ENCODE measurements at places on chromosomes 7 and 10.

- no peak for DNase-seq
These were observed 103.7 kb downstream of the PAXIP1 start for GRCh38 chr7:154898973-154899855.

DNA sequence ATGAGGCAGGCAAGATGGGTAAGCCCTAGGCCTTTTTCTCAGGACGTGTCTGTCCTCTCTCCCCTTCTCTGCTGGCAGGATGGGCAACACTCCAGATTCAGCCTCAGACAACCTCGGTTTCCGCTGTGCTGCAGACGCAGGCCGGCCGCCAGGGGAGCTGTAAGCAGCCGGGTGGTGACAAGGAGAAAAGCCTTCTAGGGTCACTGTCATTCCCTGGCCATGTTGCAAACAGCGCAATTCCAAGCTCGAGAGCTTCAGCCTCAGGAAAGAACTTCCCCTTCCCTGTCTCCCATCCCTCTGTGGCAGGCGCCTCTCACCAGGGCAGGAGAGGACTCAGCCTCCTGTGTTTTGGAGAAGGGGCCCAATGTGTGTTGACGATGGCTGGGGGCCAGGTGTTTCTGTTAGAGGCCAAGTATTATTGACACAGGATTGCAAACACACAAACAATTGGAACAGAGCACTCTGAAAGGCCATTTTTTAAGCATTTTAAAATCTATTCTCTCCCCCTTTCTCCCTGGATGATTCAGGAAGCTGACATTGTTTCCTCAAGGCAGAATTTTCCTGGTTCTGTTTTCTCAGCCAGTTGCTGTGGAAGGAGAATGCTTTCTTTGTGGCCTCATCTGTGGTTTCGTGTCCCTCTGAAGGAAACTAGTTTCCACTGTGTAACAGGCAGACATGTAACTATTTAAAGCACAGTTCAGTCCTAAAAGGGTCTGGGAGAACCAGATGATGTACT is 13.1 kb downstream of the PHKG1 start:
- DNase-seq, result no peak

DNA sequence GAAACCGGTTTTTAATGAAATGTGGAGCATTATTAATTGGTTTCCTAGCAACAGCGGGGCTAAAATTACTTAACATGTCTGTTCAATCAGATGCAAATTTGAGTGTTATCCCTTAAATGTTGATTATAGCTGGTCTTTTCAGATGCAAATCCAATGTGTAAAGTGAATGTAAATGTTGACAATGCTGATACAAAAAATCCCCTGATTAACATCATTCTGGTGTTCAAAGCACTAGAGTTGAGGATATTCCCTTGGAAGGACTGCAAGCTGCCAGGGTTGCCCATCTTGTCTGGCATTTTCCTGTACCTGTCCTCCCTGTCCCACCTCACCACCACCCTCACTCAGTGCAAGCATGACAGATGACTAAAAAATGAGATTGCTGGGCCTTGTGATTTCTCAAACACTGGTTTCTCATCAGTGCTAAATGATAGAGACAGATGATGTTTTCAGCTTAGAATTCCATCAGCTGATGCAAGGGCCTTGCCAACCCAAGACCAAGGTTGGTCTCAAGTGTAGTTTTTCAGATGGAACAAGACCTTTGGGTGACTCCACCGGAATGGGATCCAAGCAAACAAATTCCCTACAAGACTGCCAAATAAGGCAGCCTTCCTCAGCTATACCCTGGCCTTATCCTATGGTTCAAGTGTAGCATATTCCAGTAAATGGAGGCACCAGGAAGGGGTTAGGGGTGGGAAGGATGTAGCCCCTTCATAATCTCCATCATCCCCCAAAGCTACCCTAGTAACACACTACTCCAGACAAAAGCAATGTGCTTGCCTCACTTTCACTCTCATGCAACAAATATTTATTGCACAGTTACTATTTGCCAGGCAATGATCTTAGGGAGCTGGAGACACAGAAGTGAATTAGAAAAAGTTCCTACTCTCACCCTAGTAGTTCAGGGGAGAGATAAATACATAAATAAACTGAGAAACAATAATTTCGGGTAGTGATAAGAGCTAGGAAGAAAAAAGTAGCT is 54.9 kb downstream of the JAZF1 start:
- no peak for DNase-seq

GRCh38 chr7:28354601-28355402 is 57.5 kb upstream of the CREB5 start:
- DNase-seq, result no peak

DNA sequence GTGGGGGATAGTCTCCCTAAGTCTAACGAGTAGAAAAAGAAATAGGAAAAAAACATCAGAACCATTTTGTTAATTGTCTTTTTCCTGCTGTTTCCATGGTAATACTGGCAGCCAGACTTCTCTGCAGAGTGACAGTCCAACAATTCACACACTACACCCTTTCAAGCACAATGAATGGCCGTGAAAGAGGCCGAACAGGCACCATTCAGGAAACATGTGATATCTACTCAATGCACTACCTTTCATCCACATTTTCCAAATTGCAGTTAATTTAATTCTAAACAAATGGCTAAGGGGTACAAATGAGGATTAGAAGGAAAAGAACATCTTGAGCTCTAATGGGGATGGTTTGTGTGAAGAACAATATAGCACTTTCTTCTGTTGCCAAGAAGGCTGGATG is 358.5 kb upstream of the ANKRD30A start:
- no peak for DNase-seq

DNA sequence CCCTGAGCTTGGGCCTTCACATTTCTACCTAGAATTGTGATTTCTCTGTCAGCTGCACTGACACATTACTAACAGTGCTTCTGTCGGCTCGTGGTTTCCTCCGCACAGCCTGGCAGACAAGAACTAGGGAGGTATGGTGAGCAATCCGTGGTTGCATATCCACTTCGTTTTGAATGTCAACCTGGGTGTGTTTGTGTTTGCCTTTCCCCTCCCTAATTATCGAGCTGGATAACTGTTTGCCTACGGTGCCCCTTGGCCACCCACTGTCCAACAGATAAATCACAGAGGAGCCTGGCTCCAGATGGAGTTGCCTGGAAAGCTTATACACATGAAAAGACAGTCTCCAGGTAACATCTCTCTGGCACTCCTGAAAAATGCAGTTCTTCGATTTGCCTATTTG is 228.8 kb downstream of the TRIL start:
- DNase-seq, result no peak

Data from progenitor cell of endocrine pancreas (in vitro differentiated cells).